Stimulated activated CD4-positive, alpha-beta T cell treated with anti-CD3 and anti-CD28 coated beads, Interleukin-2, amount 100 ng/mL, for 48 hours (primary cell): ENCODE measurements at places on chromosomes 4 and X.

GRCh38 chrX:312621-313331, 5.8 kb downstream of the GTPBP6 start:
- no peak for DNase-seq

DNA sequence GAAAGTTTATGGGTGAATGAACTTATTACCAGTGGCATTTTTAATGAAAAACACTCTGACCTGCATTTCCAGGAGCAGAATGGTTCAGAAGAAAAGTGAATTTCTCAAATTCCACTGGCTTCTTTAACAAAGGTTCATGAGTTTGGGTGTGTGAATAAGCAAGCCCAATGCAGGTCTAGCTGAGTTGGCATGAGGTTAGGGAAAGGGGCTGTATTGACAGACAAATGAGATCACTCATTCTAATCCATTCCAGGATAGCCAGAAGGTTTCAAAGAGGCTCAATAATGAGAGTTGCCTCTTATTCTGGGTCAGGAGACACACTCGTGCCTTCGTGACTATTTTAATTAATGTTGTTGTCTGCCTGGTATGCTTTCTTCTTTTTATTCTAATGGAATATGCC, 43.7 kb upstream of the NPY2R start:
- no peak for DNase-seq

GRCh38 chrX:139207655-139208054, 322.9 kb upstream of the F9 start:
- DNase-seq = no peak

DNA sequence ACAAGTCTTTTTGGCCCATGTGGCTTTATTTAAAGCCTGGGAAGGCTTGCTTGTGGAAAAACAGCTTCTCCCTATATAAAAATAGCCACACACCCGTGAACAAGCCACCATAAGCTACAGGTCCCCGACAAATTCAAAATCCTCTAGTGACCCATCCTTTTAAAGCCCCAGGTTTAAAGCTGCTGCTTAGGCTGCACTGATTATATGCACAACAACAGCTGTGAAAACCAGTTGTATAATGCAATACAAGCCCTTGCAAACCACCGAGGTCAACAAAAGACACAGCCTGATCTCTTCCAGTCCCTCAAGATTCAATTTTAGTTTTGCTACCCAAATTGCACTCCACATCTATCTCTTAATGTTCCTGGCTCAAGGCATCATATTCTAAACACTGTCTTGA, 186.0 kb upstream of the WDFY3 start:
- no peak for DNase-seq

GRCh38 chr4:2465032-2465431, 3.9 kb upstream of the RNF4 start:
- no peak for DNase-seq
